ENCODE measurements at places on chromosomes 11 and 22.

GRCh38 chr22:36638747-36639146 lies 64.8 kb downstream of the CACNG2 start:
- no peak for DNase-seq

- DNase-seq = no peak
These were observed 4.4 kb upstream of the SREBF2 start for GRCh38 chr22:41828516-41828915.

DNA sequence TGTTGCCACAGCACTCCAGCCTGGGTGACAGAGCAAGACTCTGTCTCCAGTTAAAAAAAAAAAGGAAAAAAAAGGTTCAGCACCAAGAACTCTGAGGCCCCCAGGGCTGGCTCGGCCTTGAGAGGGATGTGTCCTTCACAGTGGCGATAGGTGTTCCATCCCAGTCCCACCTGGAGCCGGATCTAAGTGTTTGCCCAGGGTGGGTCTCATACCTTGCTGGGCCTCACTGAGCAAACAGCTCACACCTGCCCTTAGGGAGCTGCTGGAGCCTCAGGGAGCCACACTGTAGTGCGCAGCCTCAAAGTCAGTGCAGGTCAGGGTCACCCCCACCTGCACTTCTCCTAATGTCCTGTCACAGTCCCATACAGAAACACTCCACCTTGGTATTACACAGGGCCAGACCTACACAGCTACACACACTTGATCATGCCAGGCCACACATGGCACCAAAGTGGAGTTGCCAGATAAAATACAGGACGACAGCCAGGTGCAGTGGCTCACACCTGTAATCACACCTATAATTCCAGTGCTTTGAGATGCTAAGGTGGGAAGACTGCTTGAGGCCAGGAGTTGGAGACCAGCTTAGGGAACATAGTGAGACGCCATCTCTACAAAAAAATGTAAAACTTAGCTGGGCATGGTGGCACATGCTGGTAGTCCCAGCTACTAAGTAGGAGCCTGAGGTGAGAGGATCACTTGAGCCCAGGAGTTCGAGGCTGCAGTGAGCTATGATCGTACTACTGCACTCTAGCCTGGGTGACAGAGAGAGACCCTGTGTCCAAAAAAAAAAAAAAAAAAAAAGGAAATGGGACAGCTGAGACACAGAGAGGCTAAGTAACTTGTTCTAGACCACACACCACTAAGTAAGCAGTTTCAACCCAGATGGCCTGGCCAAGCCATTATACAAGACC lies 7.3 kb downstream of the STARD10 start:
- no peak for DNase-seq

- DNase-seq = no peak
These were observed at the start of gene RANBP1 for GRCh38 chr22:20115691-20116375. RANBP1 (plus strand) TSS chr22:20116104; CDS start chr22:20116185, 81 bp downstream.

- DNase-seq = no peak
These were observed 21.0 kb upstream of the AMOTL1 start for GRCh38 chr11:94747146-94747545.

GRCh38 chr22:38035530-38035885 lies 21.7 kb upstream of the PICK1 start:
- no peak for DNase-seq

DNA sequence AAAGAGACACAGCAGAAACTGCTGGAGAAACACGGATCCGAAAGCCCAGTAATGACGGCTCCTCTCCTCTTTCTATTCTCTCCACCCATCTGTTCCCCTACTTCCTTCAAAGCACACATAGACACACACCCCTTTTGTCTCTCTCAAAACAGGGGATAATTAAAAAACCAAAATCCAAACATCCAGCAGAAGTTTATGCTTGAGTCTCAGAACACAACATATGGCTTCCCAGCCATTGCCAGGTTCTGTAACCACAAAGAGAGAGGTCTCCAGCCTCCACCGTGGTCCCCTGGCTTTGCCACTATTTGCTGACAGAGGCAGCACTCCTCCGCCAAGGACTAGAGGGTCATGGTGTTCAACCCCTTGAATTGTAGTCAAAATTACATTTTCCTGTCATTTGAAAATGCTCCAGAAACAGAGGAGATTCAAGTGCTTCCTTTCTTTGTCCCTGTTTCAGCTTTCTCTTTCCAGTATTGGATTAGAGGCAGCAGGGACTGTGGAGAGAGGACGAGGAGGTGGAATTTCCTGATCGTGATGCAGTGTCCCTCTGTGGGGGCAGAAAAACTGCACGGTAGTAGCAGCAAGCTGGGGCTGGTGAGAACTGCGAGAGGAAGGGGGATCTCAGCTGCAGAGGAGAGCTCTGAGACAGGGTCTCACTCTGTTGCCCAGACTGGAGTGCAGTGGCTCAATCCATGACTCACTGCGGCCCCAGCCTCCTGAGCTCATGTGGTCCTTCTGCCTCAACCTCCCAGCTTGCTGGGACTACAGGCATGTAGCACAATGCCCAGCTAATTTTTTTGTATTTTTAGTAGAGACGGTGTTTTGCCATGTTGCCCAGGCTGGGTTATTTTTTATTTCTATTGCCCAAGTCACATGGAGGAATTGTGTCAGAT lies 60.3 kb downstream of the UBASH3B start:
- DNase-seq = no peak

DNA sequence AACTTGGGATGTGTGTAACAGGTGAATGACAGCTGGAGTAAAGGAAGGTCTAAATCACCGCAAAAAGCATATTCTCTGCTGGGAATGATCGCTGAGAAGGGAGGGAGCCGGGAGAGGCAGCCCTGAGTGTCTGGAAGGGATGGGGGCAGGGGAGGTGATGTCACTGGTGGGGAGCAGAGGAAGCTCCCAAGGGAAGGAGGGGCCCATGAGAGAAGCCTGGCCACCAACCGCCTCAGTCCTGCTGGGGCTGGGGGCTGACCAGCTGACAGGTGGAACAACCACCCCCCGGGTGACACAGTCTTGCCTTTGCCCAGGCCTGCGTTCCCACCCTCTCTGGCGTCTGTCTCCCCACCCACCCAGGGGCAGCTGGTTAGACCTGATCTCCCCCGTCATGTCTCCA lies 6.0 kb upstream of the FLRT1 start:
- no peak for DNase-seq

GRCh38 chr22:33873186-33873585 lies 47.1 kb downstream of the LARGE1 start:
- no peak for DNase-seq

DNA sequence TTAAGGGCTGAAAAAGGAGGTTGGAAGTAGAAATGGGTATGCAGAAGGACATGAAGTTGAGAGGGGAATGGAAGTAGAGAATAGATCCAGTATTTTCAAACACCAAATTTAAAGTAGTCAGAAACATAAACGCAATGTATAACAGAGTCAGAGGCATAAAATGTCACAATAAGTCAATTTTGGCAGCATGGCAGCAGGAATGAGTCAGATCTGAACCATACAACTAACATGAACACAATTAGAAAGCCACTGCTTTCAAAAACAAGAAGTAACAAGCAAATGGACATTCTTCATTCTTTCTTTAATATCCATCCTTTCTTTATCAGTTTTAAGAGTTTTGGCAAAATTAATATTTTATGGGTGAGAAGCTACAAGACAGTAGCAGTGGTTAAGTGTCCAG lies 2.5 kb downstream of the CHORDC1 start:
- no peak for DNase-seq

DNA sequence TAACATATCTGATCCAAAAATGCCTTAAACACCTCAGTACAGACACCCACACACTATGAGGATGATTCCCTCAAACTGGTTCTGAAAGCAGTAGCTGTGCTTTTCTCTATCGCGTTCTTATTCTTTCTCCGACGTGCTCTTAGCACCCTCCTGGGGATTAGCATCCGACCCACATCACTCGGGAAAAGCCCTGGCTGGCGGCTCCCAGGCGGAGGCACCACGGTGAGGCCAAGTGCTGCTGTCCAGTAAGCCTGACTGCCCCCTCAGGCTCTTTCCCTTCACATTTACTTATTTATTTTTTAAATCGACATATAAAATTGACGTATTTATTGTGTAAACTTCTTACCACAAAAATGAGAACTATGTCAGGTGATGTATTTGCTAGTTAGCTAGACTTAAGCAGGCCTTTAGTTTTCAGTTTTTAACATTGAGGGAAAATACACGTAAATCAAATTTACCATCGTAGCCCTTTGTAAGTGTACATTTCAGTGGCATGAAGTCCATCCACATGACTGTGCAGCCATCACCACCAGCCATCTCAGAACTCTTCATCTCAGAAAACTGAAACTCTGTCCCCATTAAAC lies 19.2 kb downstream of the TBX1 start:
- DNase-seq = no peak

DNA sequence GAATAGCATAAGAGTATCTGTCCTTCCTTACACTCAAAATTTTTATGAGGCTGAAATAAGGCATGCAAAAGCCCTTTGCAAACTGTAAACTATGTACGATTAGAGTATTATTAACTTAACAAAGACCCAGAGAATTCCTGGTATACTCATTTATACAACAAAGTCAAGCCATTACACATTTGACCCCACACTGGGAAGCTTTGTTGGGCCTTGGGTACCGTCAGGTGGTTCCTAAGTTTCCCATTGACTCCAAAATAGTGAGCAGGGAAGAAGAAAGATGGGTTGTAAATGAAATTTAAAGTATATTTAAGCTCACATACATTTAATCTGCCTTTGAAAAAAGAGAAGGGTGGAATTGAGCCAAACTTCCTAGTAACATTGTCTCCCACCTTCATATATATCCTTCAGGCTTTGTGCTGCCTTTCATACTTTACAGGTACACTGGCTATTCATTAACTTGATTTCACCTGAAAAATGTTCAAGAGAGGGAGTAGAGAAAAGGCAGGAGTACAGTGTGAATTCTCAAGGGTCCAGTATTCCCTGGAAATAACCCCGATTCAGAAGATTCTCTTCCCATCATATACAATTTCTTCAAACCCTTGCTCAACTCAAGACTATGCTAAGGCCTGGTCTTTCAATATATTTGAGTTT lies 68.6 kb downstream of the SOX6 start:
- no peak for DNase-seq

DNA sequence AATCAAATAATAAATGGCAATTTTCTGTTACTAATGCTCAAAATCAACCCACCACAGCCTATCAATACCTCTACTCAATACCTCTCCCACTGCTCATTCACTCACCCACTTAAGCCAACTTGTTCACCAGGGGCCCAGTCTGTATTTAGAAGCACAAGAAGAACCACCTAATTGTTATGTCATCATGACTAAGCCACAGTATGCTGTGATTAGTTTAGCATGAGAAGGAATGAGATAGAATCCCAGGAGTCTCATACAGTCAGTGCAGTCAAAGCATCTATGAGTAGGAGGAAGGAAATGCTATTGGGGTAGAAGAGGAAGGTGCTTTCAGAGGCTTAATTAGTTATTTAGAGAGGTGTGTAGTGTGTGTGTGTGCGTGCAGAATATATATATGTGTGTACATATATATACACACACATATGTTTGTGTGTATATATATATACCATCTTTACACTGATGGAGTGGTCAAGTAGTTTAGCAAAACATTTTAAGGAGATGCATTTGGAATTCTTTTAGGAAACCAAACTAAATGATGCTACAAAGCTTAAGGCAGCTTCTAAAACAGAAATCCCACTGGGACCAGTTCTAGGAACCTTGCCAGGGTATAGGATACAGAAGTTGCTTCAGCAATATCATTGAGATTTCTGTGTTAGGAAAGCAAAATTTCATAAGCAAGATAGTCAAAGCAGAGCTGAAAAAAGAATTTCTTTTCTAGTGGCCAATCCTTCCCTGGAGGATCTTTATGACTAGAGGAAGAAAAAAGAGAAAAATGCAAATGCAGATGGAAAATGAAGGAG lies 27.5 kb downstream of the KCNA4 start:
- DNase-seq = no peak

DNA sequence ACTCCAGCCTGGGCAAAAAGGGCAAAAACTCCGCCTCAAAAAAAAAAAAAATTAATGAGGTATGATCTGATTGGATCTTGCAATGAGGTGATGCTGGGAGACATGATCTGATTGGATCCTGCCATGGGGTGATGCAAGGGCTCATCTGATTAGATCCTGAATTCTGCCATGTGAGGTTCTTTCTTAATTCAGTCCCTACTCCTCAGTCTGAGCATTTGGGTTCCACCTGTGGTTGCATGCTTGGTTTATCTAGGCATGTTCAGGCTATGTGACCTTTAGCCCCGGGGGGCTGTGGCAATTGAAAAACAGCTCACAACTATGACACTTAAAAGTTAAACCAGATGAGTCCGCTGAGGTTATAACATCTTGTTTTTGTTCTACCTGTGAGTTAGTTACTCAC lies 4.8 kb upstream of the TRIM6 start:
- no peak for DNase-seq

DNA sequence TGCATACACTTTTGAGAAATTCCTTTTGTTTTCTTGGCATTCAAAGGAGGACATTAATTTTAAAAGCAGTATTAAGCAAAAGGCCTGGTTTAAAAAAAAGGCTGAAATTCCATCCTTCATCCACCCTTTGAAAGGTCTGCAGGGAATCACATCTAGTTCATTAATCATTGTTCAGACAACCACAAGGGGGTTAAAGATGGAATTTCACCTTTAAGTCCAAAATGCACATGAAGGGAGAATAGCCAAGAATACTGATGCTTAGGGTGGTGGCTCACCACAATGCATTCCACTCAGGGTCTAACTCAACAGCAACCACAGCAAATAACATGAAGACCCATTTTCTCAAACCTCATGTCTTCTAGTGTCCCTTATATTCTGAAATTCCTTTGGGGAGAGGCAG lies 256.9 kb downstream of the CADM1 start:
- DNase-seq = no peak

- no peak for DNase-seq
These were observed 66.5 kb upstream of the CEP126 start for GRCh38 chr11:101848262-101848661.

- DNase-seq = no peak
These were observed 10.6 kb upstream of the CSNK2A3 start for GRCh38 chr11:11363674-11364073.

- DNase-seq = no peak
These were observed 8.4 kb upstream of the CYP2D6 start for GRCh38 chr22:42138972-42139371.

- peak; percentile 76 for DNase-seq
These were observed 21.2 kb downstream of the SYT13 start for GRCh38 chr11:45264839-45265515.

- DNase-seq = no peak
These were observed 497.8 kb downstream of the TMEM135 start for GRCh38 chr11:87535513-87535912.

GRCh38 chr11:111520560-111520959 lies 6.0 kb downstream of the HOATZ start:
- DNase-seq = no peak

- DNase-seq = no peak
These were observed 107.6 kb downstream of the WNT7B start for GRCh38 chr22:45869340-45869847.

- no peak for DNase-seq
These were observed 455.4 kb upstream of the CNTN5 start for GRCh38 chr11:98565311-98565710.

DNA sequence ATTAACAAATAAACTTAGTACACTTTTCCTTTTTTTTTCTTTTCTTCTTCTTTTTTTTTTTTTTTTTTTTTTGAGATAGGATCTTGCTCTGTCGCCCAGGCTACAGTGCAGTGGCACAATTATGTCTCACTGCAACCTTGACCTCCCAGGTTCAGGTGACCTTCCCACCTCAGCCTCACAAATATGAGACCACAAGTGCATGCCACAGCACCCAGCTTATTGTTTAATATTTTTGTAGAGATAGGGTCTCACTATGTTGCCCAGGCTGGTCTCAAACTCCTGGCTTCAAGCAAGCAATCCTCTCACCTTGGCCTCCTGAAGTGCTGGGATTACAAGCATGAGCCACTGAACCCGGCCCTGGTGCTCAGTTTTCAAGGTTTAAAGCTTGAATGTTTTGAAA lies 88.9 kb downstream of the ELP4 start:
- DNase-seq = no peak

Measured in H54 (cell line).